ENCODE measurements at places on chromosomes 1 and 21.

DNA sequence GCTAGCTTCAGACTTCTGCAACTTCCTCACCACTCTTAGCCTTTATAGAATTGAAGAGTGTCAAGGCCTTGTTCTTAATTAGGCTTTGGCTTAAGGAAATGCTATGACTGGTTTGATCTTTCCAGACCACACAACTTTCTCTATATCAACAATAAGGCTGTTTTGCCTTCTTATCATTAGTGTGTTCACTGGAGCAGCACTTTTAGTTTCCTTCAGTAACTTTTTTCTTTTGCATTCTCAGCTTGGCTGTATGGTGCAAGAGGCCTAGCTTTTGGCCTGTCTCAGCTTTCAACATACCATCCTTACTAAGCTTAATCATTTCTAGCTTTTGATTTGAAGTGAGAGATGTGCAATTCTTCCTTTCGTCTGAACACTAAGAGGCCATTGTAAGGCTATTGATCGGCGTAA is 8.6 kb downstream of the PRKACB start:
- DNase-seq, result no peak

DNA sequence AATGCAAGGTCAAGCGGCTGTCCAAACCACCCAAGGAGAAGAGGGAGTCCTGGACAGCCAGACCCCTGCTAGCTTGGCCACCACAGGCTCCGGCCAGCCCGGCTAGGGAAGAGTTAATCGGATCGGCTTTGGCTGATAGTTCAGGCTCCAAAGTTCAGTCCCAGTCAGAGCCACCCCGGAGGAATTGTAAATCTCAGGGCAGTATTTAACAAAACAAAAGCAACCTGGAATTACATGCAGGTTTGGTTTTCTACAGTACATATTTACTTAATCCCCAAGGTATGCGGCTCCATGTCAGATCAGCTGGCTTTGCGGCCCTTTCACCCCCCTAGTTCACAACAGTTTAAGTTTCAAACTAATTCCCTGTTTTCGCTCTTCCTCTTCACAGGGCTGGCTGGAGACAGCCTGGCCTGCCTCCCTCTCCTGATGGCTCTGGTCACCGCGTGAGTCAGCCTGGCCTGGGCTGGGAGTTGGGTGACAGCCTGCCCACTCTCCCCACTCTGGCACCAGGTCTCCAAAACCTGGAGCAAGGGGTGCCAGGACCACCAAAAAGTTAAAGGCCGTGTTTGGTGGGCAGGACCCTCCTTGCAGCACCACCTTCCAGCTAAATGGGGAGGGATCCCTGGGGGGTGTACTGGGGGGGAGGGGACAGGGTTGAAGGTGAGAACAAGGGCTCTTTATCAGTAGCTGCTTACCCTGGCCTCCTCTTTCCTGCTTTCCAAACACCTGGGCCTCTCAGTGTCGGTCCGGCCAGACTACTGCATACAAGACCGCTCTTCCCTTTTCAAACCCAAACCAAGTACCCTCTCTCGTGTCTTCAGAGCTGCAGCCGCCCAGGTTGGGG is 1.9 kb downstream of the DHRS3 start:
- peak; percentile 10 for DNase-seq

DNA sequence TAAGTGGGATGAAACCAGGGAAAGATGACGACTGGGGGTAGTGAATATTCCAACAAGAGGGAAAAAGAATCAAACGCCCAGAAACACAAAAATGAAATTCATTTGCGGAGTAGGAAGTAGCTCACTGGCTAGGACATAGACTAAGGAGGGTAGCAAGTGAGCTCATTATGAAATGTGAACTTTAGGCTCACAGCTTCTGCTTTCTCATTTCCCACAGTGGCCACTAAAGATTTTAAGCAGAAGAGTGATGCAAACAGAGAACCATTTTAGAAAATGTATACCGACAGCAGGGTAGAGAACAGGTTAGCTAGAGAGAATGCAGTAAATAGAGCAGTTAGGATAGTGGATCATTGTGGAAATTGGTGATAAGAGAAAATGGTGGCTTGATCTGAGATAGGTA is 3.5 kb downstream of the CD48 start:
- no peak for DNase-seq

- DNase-seq, result no peak
Observed at GRCh38 chr1:27153927-27154358, 982 bp downstream of the SLC9A1 start.

DNA sequence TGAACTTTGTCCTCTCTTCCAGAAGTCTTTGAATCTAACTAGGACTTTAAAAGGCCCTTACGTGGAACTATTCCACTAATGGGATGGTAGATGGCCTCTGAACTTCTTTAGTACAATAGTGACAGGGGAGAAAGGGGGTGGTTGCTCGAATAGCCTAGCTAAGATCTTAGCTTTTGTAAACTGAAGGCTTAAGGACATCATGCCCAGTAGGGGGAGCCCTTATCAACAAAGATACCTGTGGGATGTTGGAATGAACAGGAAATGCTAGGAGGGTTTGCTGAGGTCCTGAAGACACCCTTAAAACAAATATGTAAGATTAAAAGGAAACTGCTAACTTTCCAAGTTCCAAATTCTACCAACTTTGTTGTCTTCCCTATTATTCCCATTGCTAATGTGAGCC is 33.2 kb downstream of the NHLH2 start:
- DNase-seq, result no peak

GRCh38 chr1:84855168-84855567 is 37.8 kb downstream of the LPAR3 start:
- DNase-seq, result no peak

DNA sequence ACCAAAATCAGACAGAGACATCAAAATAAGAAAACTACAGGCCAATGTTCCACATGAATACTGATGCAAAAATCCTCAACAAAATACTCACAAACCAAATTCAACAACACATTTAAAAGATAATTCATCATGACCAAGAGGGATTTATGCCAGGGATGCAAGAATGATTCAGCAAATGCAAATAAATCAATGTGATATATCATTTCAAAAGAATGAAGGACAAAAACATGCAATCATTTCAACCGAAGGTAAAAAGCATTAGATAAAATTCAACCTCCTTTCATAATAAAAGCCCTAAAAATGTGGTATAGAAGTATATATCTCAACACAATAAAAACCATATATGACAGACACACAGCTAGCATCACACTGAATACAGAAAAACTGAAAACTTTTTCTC is 81.5 kb upstream of the LYPLAL1 start:
- no peak for DNase-seq

GRCh38 chr1:199038156-199038555 is 399.3 kb downstream of the PTPRC start:
- DNase-seq, result no peak

- DNase-seq, result no peak
Observed at GRCh38 chr1:210272666-210273065, 40.1 kb downstream of the SERTAD4 start.

GRCh38 chr1:98496256-98496995 is 165.1 kb upstream of the SNX7 start:
- no peak for DNase-seq

GRCh38 chr1:156750711-156751450 is 594 bp downstream of the HDGF start:
- no peak for DNase-seq

- DNase-seq, result no peak
Observed at GRCh38 chr1:218439541-218440295, 94.6 kb downstream of the TGFB2 start.

DNA sequence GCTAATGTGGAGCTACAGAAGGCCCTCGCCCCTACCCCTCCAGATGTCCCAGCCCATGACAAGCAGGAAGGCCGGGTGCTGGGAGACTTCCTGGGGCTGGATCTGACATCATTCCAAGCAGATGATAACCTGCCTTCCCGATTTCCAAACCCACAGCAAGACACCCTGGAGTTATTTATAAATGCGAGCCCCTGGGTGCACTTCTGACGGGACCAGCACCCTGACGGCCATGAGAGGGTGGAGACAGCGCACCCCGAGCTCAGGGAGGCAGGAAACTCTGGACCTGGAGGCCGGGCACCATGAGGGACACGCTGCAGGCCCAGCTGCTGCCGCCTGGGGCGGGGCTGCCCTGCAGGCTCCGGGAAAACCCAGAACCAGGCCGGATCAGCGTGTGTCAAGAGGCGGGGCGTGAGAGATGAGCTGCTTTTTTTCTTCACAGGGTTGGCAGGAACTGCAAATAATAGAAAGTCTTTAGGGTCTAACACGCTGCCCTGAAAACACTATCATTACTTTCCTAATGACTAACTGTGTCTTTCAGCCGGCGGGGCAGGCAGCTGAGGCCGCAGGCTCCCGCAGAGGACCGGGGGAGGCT is 2.5 kb upstream of the PCBP3 start:
- DNase-seq, result no peak

DNA sequence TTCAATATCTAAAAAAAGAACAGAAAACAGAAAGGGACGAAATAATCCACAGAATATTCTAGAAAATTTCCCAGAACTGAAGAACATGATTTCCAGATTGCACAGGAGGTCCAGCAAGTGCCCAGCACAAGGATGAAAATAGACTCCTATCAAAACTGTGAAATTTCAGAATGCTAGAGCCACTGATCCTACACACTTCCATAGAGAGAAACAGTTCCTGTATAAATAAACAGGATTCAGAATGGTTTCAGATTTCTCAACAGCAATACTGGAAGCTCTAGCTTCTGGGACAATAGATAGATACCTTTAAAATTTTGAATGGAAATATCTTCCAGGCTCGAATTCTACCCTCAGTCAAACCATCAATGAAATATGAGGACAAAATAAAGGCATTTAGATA is 4.6 kb downstream of the TARBP1 start:
- DNase-seq, result no peak

GRCh38 chr1:80054129-80054528 is 1047.6 kb upstream of the ADGRL4 start:
- no peak for DNase-seq

- no peak for DNase-seq
Observed at GRCh38 chr1:183077097-183077496, 53.9 kb downstream of the LAMC1 start.

GRCh38 chr1:115976921-115977498 is 697 bp downstream of the SLC22A15 start:
- DNase-seq, result no peak

GRCh38 chr1:4640931-4641330 is 13.5 kb upstream of the AJAP1 start:
- no peak for DNase-seq

- DNase-seq, result no peak
Observed at GRCh38 chr21:33700491-33700890, 58.2 kb downstream of the ITSN1 start.

- DNase-seq, result no peak
Observed at GRCh38 chr21:29805105-29805504, 134.7 kb downstream of the GRIK1 start.

DNA sequence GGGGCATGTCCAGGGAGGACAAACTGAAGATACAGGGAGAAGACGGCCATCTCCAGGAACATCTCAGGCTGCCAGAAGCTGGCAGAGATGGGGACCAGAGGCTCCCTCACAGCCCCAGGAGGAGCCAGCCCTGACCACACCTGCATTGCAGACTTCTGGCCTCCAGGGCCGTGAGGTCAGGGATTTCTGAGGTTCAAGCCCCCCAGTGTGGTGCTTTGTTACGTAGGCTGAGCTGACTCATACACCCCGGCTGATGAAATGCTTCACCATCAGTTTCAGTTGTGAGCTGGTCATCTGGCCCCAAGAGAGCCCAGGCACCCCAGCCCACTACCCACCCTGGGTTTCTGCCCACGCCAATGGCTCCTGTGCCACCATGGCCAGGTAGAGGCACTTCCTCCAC is 106.4 kb downstream of the SIK1 start:
- no peak for DNase-seq

- no peak for DNase-seq
Observed at GRCh38 chr1:20355101-20355827, 64.6 kb downstream of the VWA5B1 start.

DNA sequence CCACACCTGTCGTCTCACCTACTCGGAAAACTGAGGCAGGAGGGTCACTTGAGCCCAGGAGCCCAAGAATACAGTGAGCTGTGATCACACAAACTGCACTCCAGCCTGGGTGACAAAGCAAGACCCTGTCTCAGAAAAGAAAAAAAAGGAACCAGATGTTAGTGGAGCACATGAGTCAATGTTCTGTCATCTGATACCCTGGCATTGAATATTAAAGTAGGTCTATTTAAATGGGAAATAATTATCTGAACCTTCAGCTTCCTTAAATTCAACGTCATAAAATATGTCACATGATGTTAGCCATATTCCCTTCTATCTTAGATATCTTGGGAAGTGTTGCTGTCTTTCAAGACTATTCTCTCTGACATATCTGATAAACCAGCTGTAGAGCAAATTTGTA is 47.3 kb downstream of the NCAM2 start:
- no peak for DNase-seq

DNA sequence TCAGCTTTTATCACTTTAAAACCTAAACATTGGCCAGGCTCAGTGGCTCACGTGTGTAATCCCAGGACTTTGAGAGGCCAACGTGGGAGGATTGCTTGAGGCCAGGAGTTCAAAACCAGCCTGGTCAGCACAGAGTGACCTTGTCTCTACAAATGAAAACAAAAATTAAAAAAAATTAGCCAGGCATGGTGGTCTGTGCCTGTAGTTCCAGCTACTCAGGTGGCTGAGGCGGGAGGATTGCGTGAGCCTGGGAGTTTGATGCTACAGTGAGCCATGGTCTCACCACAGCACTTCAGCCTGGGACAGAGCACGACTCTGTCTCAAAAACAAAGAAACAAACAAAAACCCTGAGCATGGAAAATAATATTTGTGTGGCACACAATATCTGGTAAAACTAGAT is 143.5 kb upstream of the HNRNPU start:
- no peak for DNase-seq

DNA sequence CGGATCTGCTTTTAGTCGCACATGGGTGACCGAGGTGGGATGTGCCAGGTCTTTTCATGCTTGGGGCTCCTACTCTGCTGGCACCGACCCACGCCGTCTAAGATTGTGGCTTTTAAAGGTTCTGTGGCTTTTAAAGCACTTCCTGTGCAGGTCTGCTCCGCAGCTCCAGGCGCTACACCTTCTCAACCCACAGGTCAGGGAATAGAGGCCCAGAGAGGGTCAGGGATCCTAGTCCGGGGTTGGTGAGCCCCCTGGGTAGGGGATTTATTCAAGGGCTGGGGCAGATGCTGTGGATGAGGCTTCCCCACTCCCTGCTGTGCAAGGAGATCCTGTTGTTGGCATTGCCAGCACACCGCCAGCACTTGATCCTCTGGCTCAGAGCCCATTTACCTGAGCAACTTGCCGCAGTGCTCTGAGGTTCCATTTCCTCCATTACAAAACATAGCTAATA is 212.8 kb upstream of the RAB4A start:
- DNase-seq, result peak; percentile 15

DNA sequence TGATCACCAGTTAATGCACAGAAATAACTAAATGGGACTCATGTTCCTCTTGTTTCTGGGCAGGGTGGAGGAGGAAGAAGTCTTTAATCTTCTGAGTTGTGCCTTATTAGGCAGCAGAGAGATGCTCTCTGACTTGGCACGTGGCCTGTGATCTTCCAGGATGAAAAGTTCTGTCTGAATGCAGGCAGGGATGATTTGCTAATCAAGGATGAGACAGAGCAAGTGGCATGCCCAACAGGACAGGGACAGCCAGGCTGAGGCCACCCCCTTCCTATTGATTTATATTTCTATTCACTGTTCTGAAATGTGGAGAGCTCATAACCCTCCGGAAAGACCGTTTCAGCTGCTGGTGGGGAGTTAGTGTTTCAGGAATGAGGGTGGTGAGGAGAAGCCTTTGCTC is 477.8 kb upstream of the CAMK1G start:
- no peak for DNase-seq
